Hepatocyte (in vitro differentiated cells): ENCODE measurements at places on chromosomes 11 and 22. TPM values are rescaled to one million over a fixed set of nuclear protein-coding genes. Genes with fewer than 3 reads are reported as not detected.

The HTR3A gene
- polyA plus RNA-seq = not detected in 2 replicates

The GDPD4 gene
- 0.57 and 1.1 TPM in 2 replicates for polyA plus RNA-seq

The PLEKHB1 gene
- 14.3 and 14.8 TPM in 2 replicates for polyA plus RNA-seq

The RAB36 gene
- polyA plus RNA-seq = 4.8 and 5.3 TPM in 2 replicates

The HEPN1 gene
- polyA plus RNA-seq = not detected in 2 replicates

The PNPLA5 gene
- 0.11 and 0.45 TPM in 2 replicates for polyA plus RNA-seq
